ENCODE measurements at places on chromosomes 5 and 9. TPM values are rescaled to one million over a fixed set of nuclear protein-coding genes. Genes with fewer than 3 reads are reported as not detected.

DRD1 gene
- total RNA-seq: not detected

DNA sequence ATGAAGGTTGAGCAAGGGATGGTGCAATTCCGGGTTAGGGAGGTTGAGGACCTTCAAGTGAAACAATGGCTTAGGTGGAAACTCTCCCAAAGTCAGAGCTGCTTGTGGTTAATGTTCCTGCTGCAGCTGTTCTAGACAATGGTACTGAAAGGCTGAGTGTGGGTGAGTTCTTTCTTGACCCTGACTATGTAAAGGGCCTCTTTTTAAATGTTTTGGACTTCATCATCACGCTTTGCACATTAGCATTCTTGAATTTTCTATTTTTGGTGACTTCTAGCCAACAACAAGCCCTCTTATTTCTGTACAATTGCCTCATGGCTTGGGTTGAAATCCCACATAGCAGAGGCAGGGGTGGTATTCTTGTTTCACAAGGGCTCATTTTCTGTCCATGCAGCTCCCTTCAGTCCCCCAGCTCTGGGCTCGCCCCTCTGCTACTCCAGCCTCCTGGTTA, 136.3 kb upstream of the ANKRD55 start:
- DNase-seq: no peak
- H3K4me3 ChIP-seq: no peak overlapping the region
- H3K27me3 ChIP-seq: no peaks in the 10 kb centered on the region
- peaks cover 4% of the 10 kb centered on the region for H3K36me3 ChIP-seq

DNA sequence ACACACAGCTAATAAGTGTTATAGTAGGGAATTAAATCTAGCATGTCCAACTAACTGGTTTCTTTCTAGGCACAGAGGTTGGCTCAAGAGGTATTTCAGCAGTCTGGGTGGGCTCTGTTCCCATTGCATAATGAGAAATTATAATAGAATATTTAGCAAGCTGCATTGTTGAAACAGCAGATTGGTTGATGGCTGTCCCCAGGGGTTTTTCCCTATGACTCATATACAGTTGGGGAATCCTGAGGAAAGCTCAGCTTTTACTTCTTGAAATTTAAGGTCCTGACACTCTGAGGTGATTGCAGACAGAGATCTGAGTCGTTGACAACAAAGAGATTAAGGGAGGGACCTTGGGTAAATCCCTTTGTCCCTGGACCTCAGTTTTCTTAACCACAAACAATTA, 38.3 kb upstream of the TNFSF8 start:
- DNase-seq: no peak
- H3K27ac ChIP-seq: no peak overlapping the region
- no peaks in the 10 kb centered on the region for H3K27me3 ChIP-seq
- H3K4me3 ChIP-seq: peak overlapping the region; percentile 40
- peaks cover 35% of the 10 kb centered on the region for H3K4me1 ChIP-seq
- H3K36me3 ChIP-seq: peaks cover 10% of the 10 kb centered on the region

DNA sequence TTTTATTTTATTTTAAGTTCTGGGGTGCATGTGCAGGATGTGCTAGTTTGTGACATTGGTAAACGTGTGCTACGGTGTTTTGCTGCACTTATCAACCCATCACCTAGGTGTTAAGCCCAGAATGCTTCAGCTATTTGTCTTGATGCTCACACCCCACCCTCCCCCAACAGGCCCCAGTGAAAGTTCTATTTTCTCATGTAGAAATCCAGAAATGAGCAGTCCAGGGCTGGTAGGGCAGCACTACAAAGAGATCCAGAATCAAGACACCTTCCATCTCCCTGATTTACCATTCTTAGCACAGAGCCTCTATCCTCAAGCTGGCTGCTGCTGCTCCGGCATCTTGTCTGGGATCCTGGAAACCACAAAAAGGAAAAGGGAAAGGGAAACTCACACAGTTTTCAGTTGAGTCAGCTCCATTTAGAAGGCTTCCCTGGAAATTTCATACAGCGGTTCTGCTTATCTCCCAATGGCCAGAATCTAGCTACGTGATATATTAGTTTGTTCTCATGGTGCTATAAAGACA, 85.4 kb upstream of the SMARCA2 start:
- peaks cover 7% of the 10 kb centered on the region for H3K4me1 ChIP-seq
- H3K27me3 ChIP-seq: peaks cover 18% of the 10 kb centered on the region
- H3K36me3 ChIP-seq: no peaks in the 10 kb centered on the region
- no peak overlapping the region for H3K27ac ChIP-seq
- peak; percentile 2 for DNase-seq
- no peak overlapping the region for H3K4me3 ChIP-seq

GRCh38 chr5:1553539-1554409, 30.0 kb upstream of the LPCAT1 start:
- H3K27ac ChIP-seq: no peak overlapping the region
- H3K27me3 ChIP-seq: no peaks in the 10 kb centered on the region
- H3K36me3 ChIP-seq: no peaks in the 10 kb centered on the region
- H3K4me1 ChIP-seq: peaks cover under 1% of the 10 kb centered on the region
- DNase-seq: no peak

DNA sequence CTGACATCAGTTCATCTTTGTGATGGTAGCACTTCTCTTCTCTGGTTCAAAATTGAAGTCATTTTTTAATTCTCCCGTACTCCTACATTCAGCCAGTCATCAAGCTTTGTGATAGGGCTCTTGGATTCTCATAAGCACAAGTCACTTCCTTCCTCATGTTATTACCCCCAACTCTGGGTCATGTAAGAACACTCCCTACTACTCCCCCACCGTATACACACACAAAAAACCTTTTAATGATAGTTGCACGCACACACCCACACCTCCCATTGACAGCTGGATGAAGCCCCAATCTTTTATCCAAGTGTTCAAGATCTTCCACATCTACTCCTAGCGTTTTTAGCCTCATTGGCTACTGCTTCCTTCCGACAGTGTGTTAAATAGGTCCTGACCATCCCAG, 16.8 kb downstream of the KDM3B start:
- DNase-seq: no peak
- H3K36me3 ChIP-seq: no peaks in the 10 kb centered on the region
- H3K4me3 ChIP-seq: no peak overlapping the region
- peak overlapping the region; percentile 68 for H3K27ac ChIP-seq

- no peak overlapping the region for H3K27ac ChIP-seq
- H3K4me3 ChIP-seq: no peak overlapping the region
- no peaks in the 10 kb centered on the region for H3K36me3 ChIP-seq
- no peak for DNase-seq
- H3K4me1 ChIP-seq: peaks cover 11% of the 10 kb centered on the region
Measured at GRCh38 chr9:131752231-131752884, 12.5 kb upstream of the RAPGEF1 start.

All from activated T-cell treated with anti-CD3 and anti-CD28 coated beads, Interleukin-2, amount 50 U/mL, for 72 hours (primary cell).